ENCODE measurements at places on chromosomes 12 and 14.

GRCh38 chr14:67852926-67853604 lies 33.5 kb downstream of the RAD51B start:
- DNase-seq: no peak

DNA sequence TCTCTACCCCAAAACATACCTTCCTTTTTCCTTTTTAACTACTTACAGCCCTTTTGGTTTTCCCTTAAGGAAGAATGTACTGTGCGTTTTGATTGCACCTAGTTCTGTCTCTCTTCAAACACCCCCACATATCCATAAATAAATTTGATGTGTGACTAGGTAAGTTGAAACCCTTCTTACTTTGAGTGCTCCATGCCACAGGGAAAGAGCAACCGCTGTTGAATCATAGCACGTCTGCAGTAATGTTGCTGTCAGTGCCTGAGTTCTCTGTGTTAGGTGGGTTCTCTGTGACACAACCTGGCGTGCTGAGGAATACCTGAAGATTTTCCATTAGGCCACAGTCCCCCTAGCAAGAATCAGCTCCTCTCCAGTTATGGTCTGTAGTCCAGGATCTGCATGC lies 102.1 kb downstream of the FIGNL2 start:
- DNase-seq: no peak

DNA sequence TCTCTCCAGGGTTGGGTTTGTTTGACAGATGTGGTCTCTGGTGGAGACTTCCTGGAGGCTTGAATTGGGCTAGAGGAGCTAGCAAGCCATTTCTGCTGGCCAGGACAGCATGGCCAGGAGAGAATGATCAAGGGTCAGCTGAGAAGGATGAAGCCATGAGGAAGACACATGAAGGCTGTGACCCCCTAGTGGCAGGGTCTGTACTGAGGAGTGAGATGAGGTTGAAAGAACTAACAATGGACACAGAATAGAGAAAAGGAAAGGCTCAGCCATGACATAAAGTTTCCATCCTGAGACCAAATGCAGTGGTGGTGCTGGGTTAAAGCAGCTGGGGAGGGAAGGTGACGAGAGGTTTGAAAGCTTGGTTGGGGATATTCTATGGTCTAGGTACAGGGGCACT lies 89.9 kb downstream of the NT5DC3 start:
- DNase-seq: no peak

DNA sequence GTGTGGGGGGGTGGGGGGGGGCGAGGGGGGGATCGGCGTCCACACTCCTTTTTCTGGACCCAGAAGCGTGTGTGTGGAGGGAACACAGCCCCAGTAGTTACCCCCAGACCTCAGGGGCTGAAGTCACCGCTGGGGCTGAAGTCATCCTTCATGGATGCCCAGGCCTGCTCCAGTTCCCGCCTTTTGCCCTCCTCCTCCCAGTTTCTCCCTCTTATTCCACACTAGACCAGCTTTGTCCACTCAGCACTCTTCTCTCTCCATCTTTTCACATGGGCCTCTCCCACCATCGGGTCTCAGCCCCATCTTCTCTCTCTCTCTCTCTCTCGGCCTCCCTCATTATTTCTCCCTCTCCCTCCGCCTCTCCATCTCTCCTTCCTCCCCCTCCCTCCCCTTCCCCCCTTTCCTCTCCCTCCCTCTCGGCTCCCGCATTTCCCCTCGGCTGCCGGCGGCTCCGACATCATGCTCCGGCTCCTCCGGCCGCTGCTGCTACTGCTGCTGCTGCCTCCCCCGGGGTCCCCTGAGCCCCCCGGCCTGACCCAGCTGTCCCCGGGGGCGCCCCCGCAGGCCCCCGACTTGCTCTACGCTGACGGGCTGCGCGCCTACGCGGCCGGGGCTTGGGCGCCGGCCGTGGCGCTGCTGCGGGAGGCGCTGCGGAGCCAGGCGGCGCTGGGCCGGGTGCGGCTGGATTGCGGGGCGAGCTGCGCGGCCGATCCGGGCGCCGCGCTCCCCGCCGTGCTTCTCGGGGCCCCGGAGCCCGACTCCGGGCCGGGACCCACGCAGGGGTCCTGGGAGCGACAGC lies at the start of gene P3H3:
TSS of gene P3H3 (plus strand) at position 426 of the 799 bp plus-strand sequence. CDS start at position 460, 34 bp downstream.
- no peak for DNase-seq

DNA sequence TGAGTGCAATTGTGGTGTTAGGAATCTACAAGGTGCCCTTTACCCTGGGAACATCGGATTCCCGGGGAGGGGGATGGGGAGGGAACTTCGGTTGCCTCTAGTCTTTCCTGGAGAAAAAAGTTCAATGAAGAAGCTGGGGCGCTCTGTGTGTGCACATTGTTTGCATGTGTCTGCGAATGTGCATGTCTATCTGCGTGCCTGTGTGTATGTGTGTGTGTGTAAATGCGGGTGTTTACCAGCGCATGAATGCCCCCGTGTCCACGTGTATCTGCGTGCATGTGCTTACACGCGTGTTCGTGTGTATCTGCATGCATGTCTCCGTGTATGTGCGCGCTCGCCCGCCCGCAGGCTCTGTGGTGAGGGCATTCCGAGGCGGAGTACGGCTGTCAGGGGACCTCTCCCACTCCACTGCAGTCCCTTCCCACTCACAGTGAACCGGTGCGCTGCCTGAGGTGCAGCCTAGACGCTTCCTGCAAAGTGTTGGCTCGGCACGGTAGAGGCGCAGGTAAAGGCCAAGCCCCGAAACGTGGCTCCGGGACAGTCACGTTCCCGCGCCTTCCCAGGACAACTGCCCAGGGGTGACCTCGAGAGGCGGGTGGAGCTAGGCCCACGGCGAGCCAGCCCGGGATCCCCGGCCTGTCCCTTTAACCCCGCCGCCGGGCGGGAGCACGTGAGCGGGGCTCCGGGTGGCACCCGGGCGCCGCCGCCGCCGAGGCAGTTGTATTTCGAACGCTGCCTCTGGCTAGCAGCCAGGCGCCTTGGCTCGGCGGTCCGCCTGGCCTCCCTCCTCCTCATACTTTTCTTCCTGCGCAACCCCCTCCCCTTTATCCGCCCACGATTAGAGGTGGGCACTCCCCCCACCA lies 539 bp upstream of the HMGA2 start:
- peak; percentile 66 for DNase-seq
